Activated T-helper 9 cell treated with anti-CD3 and anti-CD28 coated beads, Interleukin-2, amount 50 U/mL, for 16 hours (primary cell): ENCODE measurements at places on chromosomes 16 and 17.
A peak's percentile ranks its signal among the peaks of the same experiment; 100 is the strongest.

- DNase-seq, result no peak
These were observed 81.3 kb downstream of the HIC1 start for GRCh38 chr17:2136241-2136640.

GRCh38 chr17:77019893-77020379, 120.8 kb upstream of the SEC14L1 start:
- DNase-seq, result no peak

GRCh38 chr17:61302953-61303816, 96.5 kb upstream of the TBX2 start:
- no peak for DNase-seq

DNA sequence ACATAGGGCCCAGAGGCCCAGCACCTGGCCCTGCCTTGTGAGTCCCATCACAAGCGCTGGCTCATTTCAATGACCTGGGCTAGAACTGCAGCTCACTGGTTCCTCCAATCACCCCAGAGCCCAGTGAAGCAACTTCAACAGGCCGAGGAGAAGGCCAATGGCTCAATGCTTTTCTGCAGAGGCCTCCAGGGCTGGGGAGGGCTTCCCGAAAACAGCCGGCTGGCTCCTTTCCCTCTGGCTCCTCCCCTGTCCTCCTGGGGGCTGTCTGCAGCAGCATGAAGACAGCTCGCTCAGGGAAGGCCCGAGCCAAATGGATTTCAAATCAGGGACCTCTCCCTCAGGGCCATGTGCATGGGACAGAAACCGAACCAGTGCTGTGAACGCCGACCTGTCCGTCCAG, 121.6 kb downstream of the ZNF423 start:
- DNase-seq, result no peak

DNA sequence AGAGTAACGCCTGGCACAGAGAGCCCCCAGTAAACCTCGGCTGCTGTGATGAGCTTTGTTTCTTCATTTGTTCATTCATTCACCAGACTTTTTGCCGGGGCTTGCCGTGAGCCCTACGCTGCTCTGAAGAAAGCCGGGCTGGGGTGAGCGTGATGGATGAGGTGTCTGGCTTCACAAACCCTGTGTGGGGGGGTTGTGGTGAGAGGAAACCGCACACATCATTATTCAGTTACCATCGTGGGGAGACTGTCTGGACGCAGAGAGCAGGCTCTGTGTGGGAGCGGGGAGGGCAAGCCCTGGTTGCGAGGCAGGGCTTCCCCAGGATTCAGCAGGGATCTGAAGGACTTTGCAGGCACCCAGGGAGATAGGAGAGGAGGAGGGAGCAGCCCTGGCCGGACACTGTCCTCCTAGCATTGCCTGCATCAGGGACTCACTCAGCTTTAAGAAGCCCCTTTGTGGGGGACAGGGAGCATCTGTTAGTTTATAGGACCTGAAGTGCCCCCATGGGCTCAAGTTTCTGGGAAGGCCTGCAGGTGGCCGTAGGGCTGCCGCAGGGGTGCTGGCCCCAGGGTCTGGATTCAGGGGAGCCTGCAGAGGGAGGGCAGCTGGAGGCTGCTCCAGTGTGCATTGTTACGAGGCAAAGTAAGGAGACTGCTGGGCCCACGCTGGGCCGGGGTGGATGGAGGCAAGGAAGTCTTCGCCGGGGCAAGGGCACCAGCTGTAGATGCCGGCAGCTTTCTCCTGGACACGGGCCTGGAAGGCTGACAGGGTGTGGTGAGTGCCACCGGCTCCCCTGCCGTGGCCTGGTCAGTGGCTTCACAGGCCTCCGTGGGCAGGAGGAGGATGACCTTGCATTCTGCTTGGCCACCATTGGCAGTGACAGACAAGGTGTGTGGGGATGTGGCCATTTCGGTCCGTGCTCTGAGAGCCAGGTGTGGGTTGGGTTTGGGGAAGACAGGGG, 334.5 kb downstream of the SEC14L1 start:
- DNase-seq, result peak; percentile 67

DNA sequence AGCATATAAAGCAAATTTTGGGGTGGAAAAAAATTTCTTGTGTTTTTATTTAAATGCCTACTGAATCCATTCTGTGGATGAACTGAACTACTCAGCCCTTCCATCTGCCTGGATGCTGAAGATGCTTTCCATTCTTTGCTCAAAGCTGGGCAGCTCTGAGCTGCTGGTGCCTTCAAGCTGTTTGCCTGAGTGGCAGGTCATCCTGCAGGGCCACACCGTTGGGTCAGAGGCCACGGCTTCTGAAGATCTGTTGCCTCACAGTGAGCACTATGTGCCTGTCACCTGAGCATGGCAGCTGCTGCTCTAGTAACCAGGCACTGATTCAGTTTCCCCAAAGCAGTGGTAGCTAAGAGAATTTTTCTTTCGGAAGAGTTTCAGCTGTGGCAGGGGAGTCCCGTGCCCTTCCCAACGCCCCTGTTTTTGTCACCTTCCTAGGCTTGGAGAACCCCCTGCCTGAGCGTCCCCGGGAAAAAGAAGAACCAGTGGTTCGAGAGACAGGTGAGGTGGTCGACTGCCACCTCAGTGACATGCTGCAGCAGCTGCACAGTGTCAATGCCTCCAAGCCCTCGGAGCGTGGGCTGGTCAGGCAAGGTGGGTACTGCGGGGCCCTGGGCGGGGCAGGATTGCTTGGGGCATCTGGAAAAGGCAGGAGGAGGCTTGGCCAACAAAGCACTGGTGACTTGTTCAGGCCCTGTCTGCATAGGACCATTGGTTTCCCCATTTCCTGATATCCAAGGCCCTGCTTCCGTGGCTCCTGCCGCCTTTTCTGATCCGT, 8.5 kb downstream of the PLK1 start:
- no peak for DNase-seq

GRCh38 chr17:76644995-76645394, 1.4 kb upstream of the ST6GALNAC1 start:
- no peak for DNase-seq

DNA sequence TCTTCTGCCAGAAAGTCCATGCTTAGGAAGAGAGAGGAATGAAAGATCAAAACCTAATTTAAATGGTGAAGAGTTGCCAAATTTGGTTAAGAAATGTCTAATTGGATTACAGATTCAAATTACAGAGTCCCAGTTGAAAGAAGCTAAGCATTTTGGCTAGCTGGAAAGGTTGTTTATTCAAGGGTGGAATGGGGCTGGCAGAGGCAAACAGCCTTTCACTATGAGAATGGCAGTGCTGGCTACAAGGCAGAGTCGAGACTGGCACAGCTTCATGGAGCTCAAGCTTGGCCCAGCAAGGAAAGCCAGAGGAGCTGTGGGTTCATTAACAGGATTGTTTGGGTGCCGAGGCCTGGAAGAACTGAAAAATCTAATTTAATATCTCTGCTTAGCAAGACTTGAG, 13.6 kb downstream of the MAP3K3 start:
- no peak for DNase-seq

DNA sequence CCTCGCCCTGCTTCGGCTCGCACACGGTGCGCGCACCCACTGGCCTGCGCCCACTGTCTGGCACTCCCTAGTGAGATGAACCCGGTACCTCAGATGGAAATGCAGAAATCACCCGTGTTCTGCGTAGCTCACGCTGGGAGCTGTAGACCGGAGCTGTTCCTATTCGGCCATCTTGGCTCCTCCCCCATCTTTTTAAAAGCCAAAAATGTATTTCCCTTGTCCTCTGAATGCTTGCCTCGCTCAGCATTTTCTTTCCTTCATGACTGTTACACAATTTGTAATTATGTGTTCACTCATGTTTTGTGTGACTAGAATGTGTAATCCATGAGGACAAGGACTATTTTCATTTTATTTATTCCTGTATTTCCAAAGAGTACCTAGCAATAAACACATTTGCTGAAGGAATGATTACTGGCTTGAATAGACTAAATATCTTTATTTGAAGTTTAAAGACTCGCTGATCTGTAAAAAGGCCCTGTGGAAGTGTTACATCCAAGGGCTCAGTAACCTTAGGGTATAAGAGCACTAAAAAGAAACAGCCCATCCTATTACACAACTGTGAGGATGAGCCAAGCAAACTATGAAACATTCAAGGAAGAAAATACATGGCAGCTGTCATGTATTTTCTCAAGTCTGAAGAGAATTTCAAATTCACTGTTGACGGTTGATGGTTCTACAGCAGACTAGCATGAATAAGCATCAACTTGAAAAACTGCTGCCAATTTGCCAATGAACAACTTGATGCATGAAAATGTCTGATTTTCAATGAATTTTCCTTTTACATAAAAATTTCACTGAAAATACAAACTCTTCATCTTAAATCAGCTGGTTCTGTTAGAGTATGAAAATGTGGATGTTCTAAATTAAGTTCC, 192.6 kb downstream of the MYO1D start:
- DNase-seq, result no peak
